ENCODE measurements at places on chromosomes 7 and 10. TPM values are rescaled to one million over a fixed set of nuclear protein-coding genes. Genes with fewer than 3 reads are reported as not detected.

The NRP1 gene
- total RNA-seq: 117 TPM

The LLCFC1 gene
- not detected for total RNA-seq

The CHST3 gene
- total RNA-seq: 29.3 TPM

The PAPOLB gene
- total RNA-seq: not detected

The KCNIP2 gene
- total RNA-seq: 2.6 TPM

The TMEM270 gene
- not detected for total RNA-seq

The OR13A1 gene
- not detected for total RNA-seq

The PNLIPRP3 gene
- 9.5 TPM for total RNA-seq

The CYP3A7 gene
- not detected for total RNA-seq

The CD36 gene
- total RNA-seq: 0.12 TPM

The SUGCT gene
- total RNA-seq: 20.2 TPM

The SYCE1 gene
- total RNA-seq: not detected

The LIPK gene
- total RNA-seq: not detected

The NPTX2 gene
- total RNA-seq: not detected

The CASTOR2 gene
- 2.6 TPM for total RNA-seq

The MNX1 gene
- total RNA-seq: 0.47 TPM

The CNNM1 gene
- not detected for total RNA-seq

The HYAL4 gene
- not detected for total RNA-seq

The CAMK2B gene
- total RNA-seq: 1.8 TPM

The ATG9B gene
- total RNA-seq: 0.29 TPM

The XRCC2 gene
- 5.2 TPM for total RNA-seq

The ZDHHC4 gene
- 41.8 TPM for total RNA-seq

The GJD4 gene
- total RNA-seq: not detected

The FAM241B gene
- total RNA-seq: 7.5 TPM

The SLC26A5 gene
- total RNA-seq: not detected

The PTF1A gene
- not detected for total RNA-seq

The ZNF736 gene
- total RNA-seq: 9.2 TPM

The C10orf143 gene
- 4.9 TPM for total RNA-seq

The SLC39A12 gene
- not detected for total RNA-seq

The H2BK1 gene
- total RNA-seq: not detected

The DPYSL4 gene
- total RNA-seq: 0.21 TPM

The IL6 gene
- 22.0 TPM for total RNA-seq

The CALHM1 gene
- total RNA-seq: not detected

The GHRHR gene
- total RNA-seq: not detected

The HTR7 gene
- 15.3 TPM for total RNA-seq

The TRIM73 gene
- total RNA-seq: 3.7 TPM

The SH2D4B gene
- total RNA-seq: not detected

The LANCL2 gene
- total RNA-seq: 14.3 TPM
